Central memory CD8-positive, alpha-beta T cell (primary cell): ENCODE measurements at places on chromosomes 13 and 19.

DNA sequence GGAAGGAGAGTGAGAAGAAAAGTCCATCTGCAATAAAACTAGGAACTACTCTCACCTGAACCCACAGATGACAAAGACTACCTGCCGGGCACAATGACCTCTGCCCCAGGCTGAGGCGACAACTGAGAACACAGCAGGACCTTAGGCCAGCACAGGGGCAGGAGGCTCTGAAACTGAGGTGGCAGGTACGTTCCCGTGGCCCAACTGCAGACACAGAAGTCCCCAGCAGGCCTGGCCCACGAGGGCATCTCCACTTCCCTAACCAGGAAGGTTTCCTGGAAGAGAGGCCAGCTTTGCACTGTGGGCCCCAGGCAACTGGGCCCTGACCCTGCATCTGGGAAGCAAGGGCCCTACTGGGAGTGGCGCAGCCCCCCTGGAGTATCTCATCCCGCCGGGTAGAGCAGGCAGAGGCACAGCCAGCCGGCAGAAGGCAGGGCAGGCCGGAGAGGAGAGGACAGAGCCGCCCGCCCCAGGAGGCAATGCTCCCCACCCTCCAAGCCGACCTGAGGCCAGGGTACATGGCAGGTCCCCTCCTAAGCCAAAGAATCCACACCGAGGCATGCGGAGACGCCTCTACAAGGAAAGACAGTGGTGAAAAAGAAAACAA lies 32.7 kb downstream of the STK24 start:
- H3K27me3 ChIP-seq: no peaks in the 10 kb centered on the region
- H3K4me3 ChIP-seq: peak overlapping the region; percentile 60
- H3K4me1 ChIP-seq: peaks cover 82% of the 10 kb centered on the region

GRCh38 chr19:58305932-58306323 lies 751 bp downstream of the ERVK3-1 start:
- no peak for DNase-seq
- H3K36me3 ChIP-seq: peaks cover 40% of the 10 kb centered on the region
- H3K4me1 ChIP-seq: peaks cover 55% of the 10 kb centered on the region
- no peaks in the 10 kb centered on the region for H3K27me3 ChIP-seq
- H3K27ac ChIP-seq: peak overlapping the region; percentile 98
- peak overlapping the region; percentile 94 for H3K4me3 ChIP-seq

GRCh38 chr19:30406220-30407067 lies 34.3 kb downstream of the ZNF536 start:
- no peaks in the 10 kb centered on the region for H3K4me1 ChIP-seq
- no peak overlapping the region for H3K4me3 ChIP-seq
- H3K27ac ChIP-seq: no peak overlapping the region
- no peaks in the 10 kb centered on the region for H3K36me3 ChIP-seq
- no peak for DNase-seq

GRCh38 chr13:73035660-73036059 lies 23.1 kb upstream of the KLF5 start:
- H3K27me3 ChIP-seq: no peaks in the 10 kb centered on the region
- H3K4me1 ChIP-seq: no peaks in the 10 kb centered on the region
- DNase-seq: no peak
- H3K4me3 ChIP-seq: no peak overlapping the region
- H3K36me3 ChIP-seq: no peaks in the 10 kb centered on the region

DNA sequence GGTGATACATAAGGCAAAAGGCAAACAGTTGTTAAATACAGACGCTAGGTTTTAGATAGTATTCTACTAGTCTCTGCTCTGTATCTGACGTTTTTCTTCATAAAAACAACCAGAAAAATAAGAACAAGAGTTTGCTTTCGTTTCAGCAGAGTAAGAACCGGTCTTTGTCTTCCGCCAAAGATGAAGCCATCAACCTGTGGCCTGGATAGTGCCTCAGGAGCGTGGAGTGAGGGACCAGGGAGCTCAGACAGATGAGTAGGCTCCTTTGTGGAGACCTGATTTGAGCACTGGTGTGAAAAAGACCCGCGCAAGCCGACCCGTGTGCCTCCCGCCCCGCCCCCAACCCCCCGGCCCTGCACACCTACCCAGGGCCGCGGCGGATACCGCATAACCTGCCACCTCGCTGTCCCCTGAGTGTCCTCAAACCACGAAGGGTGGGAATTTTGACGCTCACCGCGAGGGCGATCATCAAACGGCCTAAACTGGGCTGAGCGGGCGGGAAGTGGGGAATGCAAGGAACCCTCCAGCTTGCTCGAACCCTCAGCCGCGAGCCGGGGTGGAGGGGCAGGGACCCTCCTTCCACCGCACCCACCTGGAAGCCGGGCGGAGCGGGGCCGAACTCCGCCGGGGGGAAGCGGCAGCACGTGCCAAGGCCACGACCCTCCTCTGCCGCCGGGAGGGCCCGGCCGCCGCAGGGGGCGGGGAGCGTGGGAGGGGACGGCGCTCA lies 866 bp upstream of the LMO7 start:
- peaks cover 16% of the 10 kb centered on the region for H3K4me1 ChIP-seq
- DNase-seq: no peak
- H3K4me3 ChIP-seq: peak overlapping the region; percentile 73
- H3K27ac ChIP-seq: no peak overlapping the region
- H3K27me3 ChIP-seq: no peaks in the 10 kb centered on the region

GRCh38 chr19:42942187-42942789 lies 5.3 kb upstream of the PSG7 start:
- DNase-seq: no peak
- no peak overlapping the region for H3K27ac ChIP-seq
- H3K4me3 ChIP-seq: no peak overlapping the region
- no peaks in the 10 kb centered on the region for H3K36me3 ChIP-seq
- H3K4me1 ChIP-seq: no peaks in the 10 kb centered on the region

GRCh38 chr13:78958006-78958405 lies 299.1 kb upstream of the OBI1 start:
- no peaks in the 10 kb centered on the region for H3K4me1 ChIP-seq
- H3K4me3 ChIP-seq: no peak overlapping the region
- no peak overlapping the region for H3K27ac ChIP-seq
- DNase-seq: no peak

DNA sequence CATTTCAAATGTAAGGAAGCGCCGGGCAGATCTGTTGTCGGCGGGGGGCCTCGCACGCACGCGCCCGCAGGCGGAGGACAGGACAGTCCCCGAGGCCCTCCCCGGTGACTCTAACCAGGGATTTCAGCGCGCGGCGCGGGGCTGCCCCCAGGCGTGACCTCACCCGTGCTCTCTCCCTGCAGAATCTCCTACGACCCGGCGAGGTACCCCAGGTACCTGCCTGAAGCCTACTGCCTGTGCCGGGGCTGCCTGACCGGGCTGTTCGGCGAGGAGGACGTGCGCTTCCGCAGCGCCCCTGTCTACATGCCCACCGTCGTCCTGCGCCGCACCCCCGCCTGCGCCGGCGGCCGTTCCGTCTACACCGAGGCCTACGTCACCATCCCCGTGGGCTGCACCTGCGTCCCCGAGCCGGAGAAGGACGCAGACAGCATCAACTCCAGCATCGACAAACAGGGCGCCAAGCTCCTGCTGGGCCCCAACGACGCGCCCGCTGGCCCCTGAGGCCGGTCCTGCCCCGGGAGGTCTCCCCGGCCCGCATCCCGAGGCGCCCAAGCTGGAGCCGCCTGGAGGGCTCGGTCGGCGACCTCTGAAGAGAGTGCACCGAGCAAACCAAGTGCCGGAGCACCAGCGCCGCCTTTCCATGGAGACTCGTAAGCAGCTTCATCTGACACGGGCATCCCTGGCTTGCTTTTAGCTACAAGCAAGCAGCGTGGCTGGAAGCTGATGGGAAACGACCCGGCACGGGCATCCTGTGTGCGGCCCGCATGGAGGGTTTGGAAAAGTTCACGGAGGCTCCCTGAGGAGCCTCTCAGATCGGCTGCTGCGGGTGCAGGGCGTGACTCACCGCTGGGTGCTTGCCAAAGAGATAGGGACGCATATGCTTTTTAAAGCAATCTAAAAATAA lies 18.2 kb downstream of the IL17D start:
- no peaks in the 10 kb centered on the region for H3K36me3 ChIP-seq
- DNase-seq: no peak
- H3K4me1 ChIP-seq: no peaks in the 10 kb centered on the region
- no peaks in the 10 kb centered on the region for H3K27me3 ChIP-seq
- peak overlapping the region; percentile 47 for H3K4me3 ChIP-seq
- no peak overlapping the region for H3K27ac ChIP-seq

- H3K4me3 ChIP-seq: no peak overlapping the region
- no peak overlapping the region for H3K27ac ChIP-seq
- no peaks in the 10 kb centered on the region for H3K36me3 ChIP-seq
- H3K4me1 ChIP-seq: no peaks in the 10 kb centered on the region
- DNase-seq: no peak
- H3K27me3 ChIP-seq: no peaks in the 10 kb centered on the region
Observed at GRCh38 chr13:82654861-82655855, 1227.1 kb downstream of the SLITRK1 start.

GRCh38 chr13:48782429-48782840 lies 128.7 kb downstream of the CYSLTR2 start:
- no peak overlapping the region for H3K27ac ChIP-seq
- H3K4me1 ChIP-seq: no peaks in the 10 kb centered on the region
- no peak overlapping the region for H3K4me3 ChIP-seq
- H3K36me3 ChIP-seq: no peaks in the 10 kb centered on the region
- peaks cover 6% of the 10 kb centered on the region for H3K27me3 ChIP-seq
- no peak for DNase-seq

- peaks cover 75% of the 10 kb centered on the region for H3K27me3 ChIP-seq
- no peak overlapping the region for H3K27ac ChIP-seq
- DNase-seq: no peak
- peak overlapping the region; percentile 42 for H3K4me3 ChIP-seq
- H3K4me1 ChIP-seq: peaks cover 3% of the 10 kb centered on the region
Observed at GRCh38 chr13:94712812-94713560, 641 bp upstream of the SOX21 start.

DNA sequence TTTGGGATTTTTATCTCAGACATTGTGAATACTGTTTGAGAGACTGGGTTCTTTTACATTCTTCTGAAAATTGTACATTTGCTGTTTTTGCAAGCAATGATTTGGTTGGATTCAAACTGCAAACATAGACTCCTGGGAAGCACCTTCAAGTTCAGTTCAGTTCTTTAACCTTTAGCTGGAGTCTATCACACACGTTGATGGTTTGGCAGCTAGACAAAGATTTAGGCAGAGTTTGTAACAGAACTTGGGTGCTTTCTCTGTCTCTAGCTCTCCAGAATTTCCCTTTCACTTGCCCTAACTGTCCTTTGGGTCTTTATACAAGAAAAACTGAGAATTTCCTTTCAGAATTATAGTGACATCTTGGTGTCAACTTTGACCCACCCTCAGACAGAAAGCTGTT lies 556.6 kb downstream of the DIAPH3 start:
- peaks cover 9% of the 10 kb centered on the region for H3K27me3 ChIP-seq
- no peaks in the 10 kb centered on the region for H3K4me1 ChIP-seq
- no peak overlapping the region for H3K4me3 ChIP-seq
- H3K36me3 ChIP-seq: no peaks in the 10 kb centered on the region
- H3K27ac ChIP-seq: no peak overlapping the region
- DNase-seq: no peak

DNA sequence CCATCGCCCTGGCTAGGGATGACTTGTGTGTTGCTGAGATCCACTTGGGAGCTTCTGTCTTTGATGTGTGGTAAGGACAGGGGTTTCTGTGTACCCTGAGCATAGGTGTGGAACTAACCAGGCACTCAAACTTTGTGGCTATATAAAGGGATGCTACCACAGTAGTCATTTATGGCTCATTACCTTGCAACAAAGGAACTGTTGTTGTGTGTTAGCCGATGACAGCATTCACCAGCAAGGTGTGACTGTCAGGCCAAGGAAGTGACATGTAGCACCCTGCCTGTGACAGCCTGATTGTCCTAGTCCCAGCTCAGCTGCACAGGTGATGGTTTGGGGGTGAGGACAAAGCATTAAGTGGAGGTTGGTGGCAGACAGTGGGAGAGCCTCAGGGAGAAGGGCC lies 73.6 kb downstream of the COG3 start:
- DNase-seq: no peak
- no peaks in the 10 kb centered on the region for H3K27me3 ChIP-seq
- no peak overlapping the region for H3K4me3 ChIP-seq
- H3K4me1 ChIP-seq: no peaks in the 10 kb centered on the region
- no peak overlapping the region for H3K27ac ChIP-seq

DNA sequence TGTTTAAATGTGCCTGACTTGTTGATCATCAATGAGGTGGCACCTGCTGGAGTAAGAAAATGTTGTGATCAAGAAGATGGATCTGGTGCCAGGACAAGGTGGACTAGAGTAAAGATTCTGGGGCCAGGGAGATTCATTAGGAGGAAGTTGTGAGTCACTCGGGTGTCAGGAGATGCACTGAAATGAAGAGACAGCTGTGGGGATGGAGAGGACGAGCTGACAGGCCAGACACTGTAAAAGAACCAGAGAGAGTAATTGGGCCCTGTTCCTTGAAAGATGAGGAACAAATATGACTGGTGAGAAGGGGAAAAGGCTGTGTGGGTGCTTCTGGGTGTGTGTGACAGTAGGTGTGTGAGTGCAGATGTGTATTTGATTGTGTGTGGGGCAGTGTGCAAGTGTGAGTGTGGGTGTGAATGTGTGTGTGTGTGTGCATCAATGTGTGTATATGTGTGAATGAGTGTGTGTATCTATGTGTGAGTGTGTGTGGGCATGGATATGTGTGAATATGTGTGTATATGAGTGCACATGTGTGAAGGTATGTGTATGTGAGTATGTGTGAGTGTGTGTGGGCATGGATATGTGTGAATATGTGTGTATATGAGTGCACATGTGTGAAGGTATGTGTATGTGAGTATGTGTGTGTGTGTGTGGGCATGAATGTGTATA lies 260.5 kb downstream of the RFC3 start:
- H3K36me3 ChIP-seq: no peaks in the 10 kb centered on the region
- H3K27ac ChIP-seq: no peak overlapping the region
- H3K27me3 ChIP-seq: no peaks in the 10 kb centered on the region
- DNase-seq: no peak
- no peaks in the 10 kb centered on the region for H3K4me1 ChIP-seq

DNA sequence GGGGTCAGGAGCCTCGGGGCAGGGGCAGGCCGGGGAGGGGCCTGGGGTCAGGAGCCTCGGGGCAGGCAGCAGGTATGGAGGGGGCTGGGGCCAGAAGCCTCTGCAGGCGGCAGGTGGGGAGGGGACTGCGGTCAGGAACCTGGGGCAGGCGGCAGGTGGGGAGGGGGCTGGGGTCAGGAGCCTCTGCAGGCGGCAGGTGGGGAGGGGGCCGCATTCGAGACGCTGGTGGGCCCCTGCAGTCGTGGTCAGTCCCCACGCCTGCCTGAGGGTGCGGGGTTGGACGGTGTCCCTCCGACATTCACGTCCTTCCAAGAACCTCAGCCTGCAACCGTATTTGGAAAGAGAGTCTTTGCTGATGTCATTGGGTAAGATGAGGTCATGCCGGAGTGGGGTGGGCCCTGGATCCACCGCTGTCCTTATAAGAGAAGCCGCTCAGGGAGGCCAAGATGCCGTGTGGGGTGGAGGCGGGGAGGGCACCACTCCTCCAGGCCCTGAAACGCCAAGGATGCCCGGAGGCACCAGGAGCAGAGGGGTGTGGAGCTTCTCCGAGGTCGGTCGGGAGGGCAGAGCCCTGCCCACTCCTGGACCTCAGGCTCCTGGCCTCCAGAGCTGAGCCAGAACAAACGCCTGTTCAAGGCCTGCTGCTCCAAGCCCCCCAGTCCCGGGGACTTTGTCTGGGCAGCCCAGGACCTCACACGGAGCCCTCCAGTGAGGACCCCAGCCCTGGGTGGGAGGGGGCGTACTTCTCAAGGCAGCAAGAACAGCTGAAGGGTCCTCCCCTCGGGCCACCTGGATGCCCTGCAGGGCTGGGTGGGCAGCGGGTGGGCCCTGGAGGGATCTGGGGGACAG lies 30.1 kb downstream of the PIP5K1C start:
- H3K4me1 ChIP-seq: peaks cover 38% of the 10 kb centered on the region
- no peaks in the 10 kb centered on the region for H3K27me3 ChIP-seq
- no peak for DNase-seq
- peak overlapping the region; percentile 79 for H3K27ac ChIP-seq
- H3K36me3 ChIP-seq: peaks cover 3% of the 10 kb centered on the region
- peak overlapping the region; percentile 64 for H3K4me3 ChIP-seq
